ENCODE measurements at places on chromosomes 2 and 18. TPM values are rescaled to one million over a fixed set of nuclear protein-coding genes. Genes with fewer than 3 reads are reported as not detected.

DNA sequence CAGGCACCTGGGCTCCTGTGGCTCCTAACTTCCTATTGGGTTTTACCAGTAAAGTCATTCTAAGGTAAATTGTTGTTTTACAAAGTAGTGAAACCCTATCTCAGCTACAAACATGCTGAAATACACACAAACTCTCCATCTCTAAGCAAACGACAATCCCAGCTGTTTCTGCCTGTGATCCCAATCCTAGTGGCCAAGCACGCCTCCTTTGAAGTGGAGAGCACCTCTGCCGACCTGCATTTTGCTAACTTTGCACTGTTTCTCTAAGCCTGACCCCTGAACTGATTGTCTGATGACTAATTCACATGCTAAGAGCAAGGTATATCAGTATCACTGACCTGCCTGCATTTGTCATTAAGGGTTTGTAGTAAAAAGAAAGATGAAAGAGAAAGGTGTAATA, 124.3 kb downstream of the PAX3 start:
- DNase-seq: no peak

The ANKRD36 gene
- 16.3 TPM for total RNA-seq

GRCh38 chr2:236785611-236786057, 216.0 kb downstream of the ACKR3 start:
- DNase-seq: no peak

The VWC2L gene
- total RNA-seq: not detected

The ARL5A gene
- 103 TPM for total RNA-seq

- DNase-seq: no peak
Measured at GRCh38 chr2:231199219-231199618, 788 bp downstream of the ARMC9 start.

GRCh38 chr2:143574069-143574468, 444.9 kb downstream of the ARHGAP15 start:
- no peak for DNase-seq

The LHCGR gene
- total RNA-seq: not detected

DNA sequence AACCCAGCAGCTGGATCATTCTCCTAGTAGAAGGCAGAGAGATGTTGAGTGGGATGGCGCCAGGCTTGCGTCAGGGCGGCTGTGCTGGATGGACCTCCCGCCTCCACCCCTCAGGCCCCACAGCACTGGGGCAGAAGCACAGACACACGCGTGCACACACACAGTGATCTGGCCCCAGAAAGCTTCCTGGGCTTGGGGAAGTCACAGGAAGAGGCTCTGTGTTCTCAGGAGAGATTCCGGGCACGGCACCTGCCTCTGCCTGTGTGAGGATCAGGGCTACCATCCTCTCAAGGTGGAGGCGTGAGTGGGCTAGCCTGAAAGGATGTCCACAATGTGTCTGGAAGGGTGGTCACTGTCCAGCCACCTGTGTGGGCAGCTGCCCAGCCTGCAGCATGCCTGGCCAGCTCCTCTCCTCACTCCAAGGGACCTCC, 229.8 kb upstream of the HS6ST1 start:
- DNase-seq: no peak

All from lung microvascular endothelial cell (primary cell).